Activated naive CD4-positive, alpha-beta T cell treated with anti-CD3 and anti-CD28 coated beads for 36 hours (primary cell): ENCODE measurements at places on chromosomes 3 and 15. TPM values are rescaled to one million over a fixed set of nuclear protein-coding genes. Genes with fewer than 3 reads are reported as not detected.
A peak's percentile ranks its signal among the peaks of the same experiment; 100 is the strongest.

GRCh38 chr15:38547255-38547997, 17.2 kb downstream of the RASGRP1 start:
- H3K36me3 ChIP-seq, result peaks cover 39% of the 10 kb centered on the region
- H3K27me3 ChIP-seq, result no peaks in the 10 kb centered on the region
- no peak overlapping the region for H3K4me3 ChIP-seq
- DNase-seq, result peak; percentile 68

DNA sequence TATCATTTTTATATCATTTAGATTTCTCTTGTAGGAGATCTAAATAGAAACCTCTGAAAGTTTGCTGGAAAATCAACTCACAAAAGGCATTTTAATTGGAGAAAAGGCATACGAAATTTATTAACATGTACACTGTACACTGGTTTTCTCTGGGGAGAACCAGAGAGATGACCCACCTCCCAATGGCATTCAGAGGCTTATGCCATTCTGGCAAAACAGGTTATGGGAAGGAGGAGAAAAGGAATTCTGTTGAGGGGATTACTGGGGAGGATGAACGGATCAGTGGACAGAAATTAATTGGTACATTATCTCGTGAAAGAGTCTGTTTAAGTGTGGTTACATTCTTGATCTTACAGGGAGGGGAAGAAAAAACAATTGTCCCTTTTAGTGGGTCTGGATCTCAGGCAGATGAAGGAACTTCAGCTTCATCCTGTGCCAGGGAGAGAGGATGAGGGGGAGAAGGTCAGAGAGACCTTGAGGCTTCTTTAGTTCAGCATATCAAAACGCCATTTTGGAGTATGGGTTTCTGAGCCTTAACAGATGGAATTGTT, 16.5 kb downstream of the RAB11A start:
- no peaks in the 10 kb centered on the region for H3K27me3 ChIP-seq
- no peak for DNase-seq
- H3K4me1 ChIP-seq, result peaks cover 88% of the 10 kb centered on the region
- no peak overlapping the region for H3K4me3 ChIP-seq
- H3K36me3 ChIP-seq, result peaks cover 41% of the 10 kb centered on the region

DNA sequence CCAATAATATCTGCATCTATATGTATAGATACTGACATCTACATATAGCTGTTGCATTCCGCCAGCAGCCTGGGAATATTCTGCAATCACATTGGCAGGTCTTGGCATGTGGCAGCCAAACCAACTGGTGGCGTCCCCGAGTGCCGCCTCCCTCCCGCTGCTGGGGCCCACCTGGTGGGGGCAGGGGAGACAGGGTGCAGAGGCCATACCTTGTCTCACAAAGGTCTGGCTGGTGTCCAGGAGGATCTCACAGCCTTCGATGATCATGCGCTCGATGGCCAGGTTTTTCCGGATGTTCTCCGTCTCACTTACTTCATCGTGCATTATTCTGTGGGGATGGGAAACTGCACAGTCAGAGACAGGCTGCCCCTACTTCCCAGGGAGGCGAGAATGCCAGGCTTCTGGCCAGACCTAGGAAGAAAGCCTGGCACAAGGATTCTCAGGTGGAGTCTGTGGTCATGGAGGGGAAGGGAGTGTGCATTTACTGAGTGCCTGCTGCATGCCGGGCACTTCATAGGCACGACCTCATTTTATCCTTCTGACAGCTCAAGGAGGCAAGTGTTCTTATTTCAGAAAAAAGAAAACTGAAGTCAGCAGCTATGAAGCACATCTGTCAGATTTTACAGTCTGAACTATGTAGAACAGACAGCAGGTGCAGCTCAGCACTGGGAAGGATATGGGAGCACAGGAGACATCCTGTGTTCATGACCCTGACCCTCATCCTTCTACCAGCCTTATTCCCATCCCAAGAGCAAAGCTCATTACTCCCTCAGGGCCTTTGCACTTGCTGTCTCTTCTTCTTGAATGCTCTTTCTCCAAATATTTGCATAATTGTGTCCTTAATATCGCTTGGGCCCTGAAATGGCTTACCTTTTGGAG, 62.8 kb downstream of the RASGRF1 start:
- no peak overlapping the region for H3K4me3 ChIP-seq
- no peak overlapping the region for H3K27ac ChIP-seq
- DNase-seq, result no peak
- H3K4me1 ChIP-seq, result no peaks in the 10 kb centered on the region

DNA sequence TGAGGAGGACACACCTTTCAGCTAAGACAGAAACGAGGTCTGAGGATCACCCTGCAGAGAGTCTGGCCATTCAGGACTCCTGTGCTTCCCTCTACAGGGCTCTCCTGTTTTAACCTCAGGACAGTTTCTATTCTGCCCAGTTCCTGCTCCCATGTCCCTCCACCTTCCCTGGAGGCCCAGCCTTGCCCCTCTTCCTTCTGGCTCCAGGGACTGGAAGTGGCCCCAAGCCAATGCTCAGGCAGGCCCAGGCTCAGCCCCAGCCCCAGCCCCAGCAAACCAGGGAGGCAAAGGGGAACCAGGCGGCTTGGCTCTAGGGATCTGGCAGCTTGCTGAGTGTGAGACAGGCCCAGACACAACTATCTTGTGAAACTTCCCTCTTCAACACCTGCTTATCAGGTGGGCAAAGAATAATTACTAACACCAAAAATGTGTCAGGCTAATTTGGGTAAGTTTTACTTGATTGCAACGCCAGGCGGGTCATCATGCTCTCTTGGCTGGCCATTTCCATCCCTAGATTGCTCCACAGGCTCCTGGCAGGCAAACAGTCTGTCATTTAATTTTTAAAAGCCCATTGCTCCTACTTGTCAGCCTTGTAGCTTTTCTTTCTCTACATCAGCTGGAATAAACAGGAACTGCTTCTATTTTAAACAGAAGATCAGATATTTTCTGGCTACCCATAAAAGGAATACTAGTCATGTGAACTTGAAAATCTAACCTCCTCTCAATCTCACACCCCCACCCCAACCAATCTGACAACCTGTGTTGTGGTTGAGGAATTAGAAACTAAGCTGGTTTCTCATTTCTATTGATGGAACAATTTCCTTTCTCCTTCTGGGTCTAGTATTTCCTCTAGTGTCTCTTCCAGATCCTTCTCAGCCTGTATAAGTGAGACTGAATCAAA, 33.5 kb downstream of the UPK1B start:
- H3K4me1 ChIP-seq, result peaks cover 56% of the 10 kb centered on the region
- H3K27me3 ChIP-seq, result no peaks in the 10 kb centered on the region
- H3K27ac ChIP-seq, result no peak overlapping the region
- peaks cover 23% of the 10 kb centered on the region for H3K36me3 ChIP-seq

DNA sequence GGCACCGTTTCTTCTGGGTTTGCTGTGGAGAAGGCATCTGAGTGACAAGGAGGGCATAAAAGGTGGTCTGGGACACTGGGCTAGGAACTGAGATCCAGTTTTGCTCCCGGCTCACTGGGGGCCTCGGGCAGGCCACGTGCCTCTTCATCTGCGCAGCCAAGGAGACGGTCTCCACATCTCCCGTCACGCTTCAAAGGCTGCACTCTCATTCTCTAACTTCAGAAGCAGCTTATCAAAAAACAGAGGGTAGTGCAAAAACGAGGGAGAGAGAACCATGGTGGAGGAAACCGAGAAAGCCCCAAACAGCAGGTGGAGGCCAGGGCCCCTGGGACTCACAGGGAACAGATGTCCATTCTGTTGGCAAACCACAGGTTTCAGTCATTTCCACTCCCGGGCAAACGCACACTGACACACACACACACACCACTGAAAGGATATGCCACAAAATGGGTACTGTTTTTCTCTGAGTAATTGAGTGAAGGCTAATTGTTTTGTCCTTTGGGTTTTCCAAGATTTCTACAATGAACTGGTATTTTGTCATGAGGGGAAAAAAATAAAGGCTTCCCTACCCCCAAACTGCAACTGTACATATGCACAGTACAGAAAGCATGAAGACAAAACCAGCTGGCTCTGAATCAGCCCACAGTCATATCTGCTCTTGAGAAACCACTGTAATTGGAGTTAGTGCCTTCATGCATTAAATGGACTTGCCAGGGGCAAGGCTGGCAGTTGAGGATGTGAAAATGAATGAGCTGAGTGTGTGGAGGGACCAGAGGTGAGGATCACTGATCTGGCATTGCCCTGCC, 71.9 kb downstream of the MGLL start:
- DNase-seq, result peak; percentile 23
- no peaks in the 10 kb centered on the region for H3K36me3 ChIP-seq
- peaks cover 26% of the 10 kb centered on the region for H3K4me1 ChIP-seq
- no peak overlapping the region for H3K27ac ChIP-seq
- no peaks in the 10 kb centered on the region for H3K27me3 ChIP-seq

DNA sequence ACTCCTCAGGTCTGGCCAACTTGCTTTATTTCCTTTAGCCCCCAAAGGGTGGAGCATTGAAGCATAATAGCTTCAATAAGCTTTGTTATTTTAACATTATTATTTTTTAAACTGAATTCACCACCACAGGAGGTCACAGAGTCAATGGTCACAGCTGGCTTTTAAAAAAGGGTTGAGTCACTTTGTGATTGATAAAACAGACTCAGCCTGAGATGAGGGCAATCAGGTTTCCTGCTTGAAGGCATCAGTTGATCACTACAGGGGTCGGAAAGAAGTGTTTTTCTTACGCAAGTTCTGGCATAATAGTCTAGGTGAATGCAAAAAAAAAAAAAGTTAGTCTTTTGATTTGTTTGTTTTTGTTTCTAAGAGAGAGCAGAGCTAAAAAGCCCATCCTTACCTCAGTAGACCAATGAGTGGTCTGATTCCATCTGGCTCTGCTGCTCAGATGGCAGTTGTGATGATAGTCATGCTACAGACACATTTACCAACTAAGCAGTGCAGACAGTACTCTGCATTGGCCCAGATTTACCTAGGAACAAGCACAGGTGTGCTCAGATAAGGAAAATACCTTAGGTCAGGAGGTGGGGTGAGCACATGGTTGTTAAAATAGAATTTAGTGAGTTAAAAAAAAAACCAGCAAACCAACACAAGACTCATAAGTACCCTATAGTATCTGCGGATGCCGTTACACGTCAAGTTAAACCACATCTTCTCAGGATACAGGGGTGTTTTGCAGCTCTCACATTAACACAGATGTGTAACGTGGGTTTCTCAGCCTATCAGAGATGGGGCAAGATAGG, 22.6 kb downstream of the ZNF80 start:
- peak; percentile 56 for DNase-seq
- H3K36me3 ChIP-seq, result peaks cover 8% of the 10 kb centered on the region
- H3K27ac ChIP-seq, result no peak overlapping the region

The ECE2 gene
- total RNA-seq, result not detected

The FOXB1 gene
- not detected for total RNA-seq
